ENCODE measurements at places on chromosomes 12 and 14.

DNA sequence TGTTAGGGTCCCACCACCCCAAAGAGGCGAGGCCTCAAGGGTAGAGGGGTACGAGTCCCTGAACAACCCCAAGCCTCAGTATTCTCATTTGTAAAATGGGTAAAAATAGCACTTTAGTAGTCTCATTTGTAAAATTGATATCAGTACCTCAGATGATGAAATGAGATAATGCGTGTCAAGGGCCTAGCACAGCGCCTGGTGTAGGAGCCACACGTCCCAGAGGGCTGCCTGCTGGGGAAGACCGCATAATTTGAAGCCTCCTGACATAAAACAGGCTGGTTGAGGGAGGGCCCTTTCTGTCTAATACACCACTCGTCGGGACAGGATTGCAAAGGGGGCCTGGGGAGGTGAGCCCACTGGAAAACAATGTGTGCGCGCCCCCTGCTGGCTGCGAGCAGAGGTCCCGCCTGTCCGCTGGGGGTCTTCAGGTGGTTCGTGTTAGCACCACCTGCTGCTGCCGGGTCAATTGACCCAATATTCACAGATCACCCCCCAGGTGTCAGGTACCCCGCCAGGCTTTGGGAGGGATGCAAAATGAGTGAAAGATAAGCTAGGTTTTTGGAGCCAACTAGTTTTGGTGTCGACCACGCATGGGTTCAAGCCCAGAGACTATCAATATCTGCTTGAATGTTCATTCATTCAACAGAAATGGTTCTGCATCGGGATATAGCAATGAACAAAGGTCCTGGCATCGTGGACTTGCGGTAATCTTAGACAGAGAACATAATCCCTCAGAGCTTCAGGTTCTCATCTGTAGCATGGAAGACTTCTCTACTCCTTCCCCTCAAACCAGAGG is 24.7 kb upstream of the IRF2BPL start:
- DNase-seq = no peak

- no peak for DNase-seq
These were observed 187.1 kb upstream of the CDKN3 start for GRCh38 chr14:54209511-54210250.

- DNase-seq = no peak
These were observed 26.5 kb upstream of the TTC7B start for GRCh38 chr14:90842726-90843125.

DNA sequence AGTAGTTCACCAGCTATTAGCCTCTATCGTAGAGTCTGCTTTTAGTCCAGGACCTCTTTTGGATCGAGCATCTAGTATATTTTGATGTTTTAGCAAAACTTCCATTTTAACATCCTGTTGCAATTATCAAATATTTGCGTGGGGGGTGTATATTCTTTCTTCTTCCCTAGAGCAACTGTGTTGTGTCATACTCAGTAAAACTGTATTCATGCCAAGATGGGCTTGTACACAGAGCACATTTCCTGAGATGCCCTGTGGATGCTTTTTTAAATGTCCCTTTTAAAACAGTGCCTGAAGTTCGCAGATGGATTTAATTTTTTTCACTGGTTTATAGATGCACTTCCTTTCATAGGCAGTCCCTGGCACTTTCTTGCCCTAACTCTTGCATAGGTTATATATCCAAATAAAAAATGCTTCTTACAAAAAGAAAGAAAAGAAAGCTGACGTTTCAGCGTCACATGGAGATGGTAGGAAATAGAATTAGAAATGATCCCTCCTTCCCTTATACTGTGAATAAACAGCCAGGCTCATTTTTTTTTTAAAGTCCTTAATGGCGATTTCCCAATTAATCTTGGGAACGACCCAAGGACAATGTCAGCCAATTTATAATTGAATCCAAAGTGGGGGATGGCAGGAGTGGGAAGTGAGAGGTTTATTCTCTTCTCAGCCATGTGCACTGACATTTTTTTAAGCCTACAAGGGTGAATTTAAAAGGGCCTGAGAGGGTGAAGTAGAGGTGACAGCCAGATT is 247.0 kb downstream of the SLC41A2 start:
- no peak for DNase-seq

- no peak for DNase-seq
These were observed 75.1 kb upstream of the ST8SIA1 start for GRCh38 chr12:22409377-22410164.

GRCh38 chr12:16613199-16613598 is 7.2 kb upstream of the LMO3 start:
- no peak for DNase-seq

GRCh38 chr12:79420146-79420618 is 270.6 kb downstream of the PAWR start:
- no peak for DNase-seq

Measured in amygdala (tissue), 56 donors.